Activated T-helper 2 cell treated with anti-CD3 and anti-CD28 coated beads, Interferon-gamma antibody, Interleukin-2, Interleukin-4, amounts not matched to agents 10 μg/mL and 5 μg/mL and 100 μg/mL, durations not matched to agents 14 hours and 24 hours and 36 hours (primary cell): ENCODE measurements at places on chromosomes 16 and 17. TPM values are rescaled to one million over a fixed set of nuclear protein-coding genes. Genes with fewer than 3 reads are reported as not detected.
A peak's percentile ranks its signal among the peaks of the same experiment; 100 is the strongest.

The ZNF319 gene
- 7.3 and 8.9 TPM in 2 replicates for total RNA-seq

The ZNF646 gene
- 24.4 and 24.5 TPM in 2 replicates for total RNA-seq

The ARHGAP44 gene
- total RNA-seq = 0.21 TPM in 2 replicates

DNA sequence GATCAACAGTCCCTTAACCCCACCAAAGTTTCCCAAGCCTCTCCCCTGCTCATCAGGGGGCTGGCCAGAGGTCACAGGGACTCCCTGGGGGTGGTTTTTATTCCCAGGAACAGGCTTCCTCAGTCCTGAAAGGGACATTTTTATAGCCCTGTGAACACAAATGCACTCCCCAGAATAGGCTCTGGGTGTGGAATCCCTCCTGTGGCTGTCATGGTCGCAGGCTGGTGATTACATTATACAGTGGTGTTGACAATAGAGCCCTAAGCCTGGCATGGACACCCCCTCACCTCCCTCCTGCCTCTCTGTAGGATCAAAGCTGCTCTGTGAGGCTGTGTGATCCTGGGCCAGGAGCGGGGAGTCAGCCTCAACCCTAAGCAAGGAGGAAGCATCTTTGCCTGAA lies 1.4 kb upstream of the CA4 start:
- H3K27ac ChIP-seq = no peak overlapping the region
- H3K36me3 ChIP-seq = no peaks in the 10 kb centered on the region
- DNase-seq = no peak
- no peak overlapping the region for H3K4me3 ChIP-seq

- peak overlapping the region; percentile 22 for H3K27ac ChIP-seq
- peaks cover 33% of the 10 kb centered on the region for H3K36me3 ChIP-seq
- DNase-seq = peak; percentile 88
- H3K27me3 ChIP-seq = no peaks in the 10 kb centered on the region
- peaks cover 40% of the 10 kb centered on the region for H3K4me1 ChIP-seq
- peak overlapping the region; percentile 33 for H3K4me3 ChIP-seq
Observed at GRCh38 chr17:42107597-42108576, 4.6 kb downstream of the DHX58 start.

DNA sequence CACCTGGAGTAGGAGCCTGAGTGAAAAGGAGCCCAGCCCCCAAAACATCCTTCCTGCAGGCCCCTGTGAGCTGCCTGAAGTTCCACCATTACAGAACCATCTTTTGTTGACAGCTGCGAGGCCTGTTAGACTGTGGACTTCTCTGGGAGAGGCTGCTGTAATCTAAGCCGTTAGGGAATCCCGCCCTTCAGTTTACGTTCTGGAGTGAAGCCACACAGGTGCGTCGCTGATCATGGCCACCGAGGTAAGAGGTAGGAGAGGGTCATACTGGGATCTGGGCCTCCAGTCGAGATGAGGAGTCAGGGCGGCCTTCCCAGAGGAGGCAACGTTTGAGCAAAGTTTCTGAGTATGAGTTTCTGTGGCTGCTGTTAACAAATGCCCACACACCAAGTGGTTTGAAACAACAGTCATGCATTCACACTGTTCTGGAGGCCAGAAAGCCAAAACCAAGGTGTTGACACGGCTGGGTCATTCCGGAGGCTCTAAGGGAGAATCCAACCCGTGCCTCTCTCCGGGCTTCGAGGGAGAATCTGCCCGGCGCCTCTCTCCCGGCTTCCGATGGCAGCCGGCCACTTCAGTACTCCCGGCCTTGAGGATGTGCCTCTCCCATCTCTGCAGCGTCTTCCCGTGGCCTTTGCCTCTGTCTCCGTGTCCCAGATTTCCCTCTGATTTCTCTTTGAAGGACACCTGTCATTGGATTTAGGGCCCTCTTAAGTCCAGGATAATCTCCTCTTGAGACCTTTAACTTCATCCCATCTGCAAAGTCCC lies 26.6 kb upstream of the ATP2C2 start:
- H3K36me3 ChIP-seq = no peaks in the 10 kb centered on the region
- no peak for DNase-seq
- no peak overlapping the region for H3K27ac ChIP-seq
- H3K4me3 ChIP-seq = no peak overlapping the region
